ENCODE measurements at places on chromosomes 3 and 15.

DNA sequence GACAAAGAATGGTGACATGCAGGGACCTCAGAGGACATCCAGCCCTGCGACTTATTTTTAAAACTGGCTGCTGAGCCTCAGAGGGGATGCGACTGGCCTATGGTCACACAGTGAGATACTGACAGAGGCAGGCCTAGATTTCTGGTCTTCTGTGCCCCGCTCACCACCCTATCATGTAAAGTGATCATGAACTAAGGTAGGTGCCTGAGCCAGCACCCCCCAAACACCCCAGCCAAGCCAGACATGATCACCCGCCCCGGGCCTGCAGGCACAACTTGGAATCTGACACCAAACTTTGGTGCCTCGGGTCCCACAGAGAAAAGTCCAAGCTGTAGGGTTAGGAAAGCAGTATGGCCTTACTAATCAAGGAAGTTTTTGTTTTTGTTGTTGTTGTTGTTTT, 33.9 kb upstream of the HHATL start:
- DNase-seq: no peak

- DNase-seq: no peak
These were observed 13.2 kb downstream of the XXYLT1 start for GRCh38 chr3:195257454-195258448.

- DNase-seq: no peak
These were observed 691.5 kb upstream of the CCDC54 start for GRCh38 chr3:106685745-106686144.

GRCh38 chr3:133995264-133995663, 34.5 kb downstream of the SLCO2A1 start:
- no peak for DNase-seq

GRCh38 chr15:41894791-41895463, 1.1 kb upstream of the SPTBN5 start:
- DNase-seq: peak; percentile 83

- peak; percentile 66 for DNase-seq
These were observed 102.7 kb upstream of the AGBL1 start for GRCh38 chr15:85976986-85977385.

GRCh38 chr3:35141406-35141805, 497.9 kb upstream of the ARPP21 start:
- DNase-seq: no peak

- no peak for DNase-seq
These were observed 10.5 kb upstream of the HES1 start for GRCh38 chr3:194125442-194125841.

DNA sequence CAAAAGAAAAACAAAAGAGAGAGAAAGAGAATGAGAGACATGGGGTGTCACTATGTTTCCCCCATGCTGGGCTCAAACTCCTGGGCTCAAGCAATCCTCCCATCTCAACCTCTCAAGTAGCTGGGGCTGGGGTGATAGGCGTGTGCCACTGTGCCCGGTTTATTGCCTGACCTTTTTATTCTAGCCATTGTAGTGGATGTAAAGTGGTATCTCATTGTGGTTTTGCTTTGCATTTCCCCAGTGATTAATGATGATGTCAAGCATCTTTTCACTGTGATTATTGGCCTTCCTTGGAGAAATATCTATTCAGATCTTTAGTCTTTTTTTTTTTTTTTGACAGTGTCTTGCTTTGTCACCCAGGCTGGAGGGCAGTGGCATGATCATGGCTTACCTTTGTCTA, 37.7 kb upstream of the GK5 start:
- no peak for DNase-seq

DNA sequence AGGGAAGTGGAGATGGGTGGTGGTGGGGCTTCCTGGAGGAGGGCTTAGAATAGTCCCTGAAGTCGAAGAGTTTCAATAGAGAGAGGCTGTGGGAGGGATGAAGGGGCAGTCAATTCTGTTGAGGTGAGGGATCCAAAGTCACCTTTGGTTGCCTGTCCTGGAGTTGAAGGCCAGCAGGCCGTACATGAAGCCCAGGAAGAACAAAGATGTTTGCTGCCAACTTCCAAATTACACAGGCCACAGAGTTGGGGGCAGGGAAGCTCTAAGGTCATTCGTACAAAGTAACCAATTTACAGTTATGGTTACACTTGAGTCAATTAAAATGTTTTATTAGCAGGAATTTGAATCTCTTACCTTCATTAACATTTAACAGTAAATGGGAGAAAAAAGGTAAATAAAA, 77.9 kb downstream of the FOXB1 start:
- DNase-seq: no peak

DNA sequence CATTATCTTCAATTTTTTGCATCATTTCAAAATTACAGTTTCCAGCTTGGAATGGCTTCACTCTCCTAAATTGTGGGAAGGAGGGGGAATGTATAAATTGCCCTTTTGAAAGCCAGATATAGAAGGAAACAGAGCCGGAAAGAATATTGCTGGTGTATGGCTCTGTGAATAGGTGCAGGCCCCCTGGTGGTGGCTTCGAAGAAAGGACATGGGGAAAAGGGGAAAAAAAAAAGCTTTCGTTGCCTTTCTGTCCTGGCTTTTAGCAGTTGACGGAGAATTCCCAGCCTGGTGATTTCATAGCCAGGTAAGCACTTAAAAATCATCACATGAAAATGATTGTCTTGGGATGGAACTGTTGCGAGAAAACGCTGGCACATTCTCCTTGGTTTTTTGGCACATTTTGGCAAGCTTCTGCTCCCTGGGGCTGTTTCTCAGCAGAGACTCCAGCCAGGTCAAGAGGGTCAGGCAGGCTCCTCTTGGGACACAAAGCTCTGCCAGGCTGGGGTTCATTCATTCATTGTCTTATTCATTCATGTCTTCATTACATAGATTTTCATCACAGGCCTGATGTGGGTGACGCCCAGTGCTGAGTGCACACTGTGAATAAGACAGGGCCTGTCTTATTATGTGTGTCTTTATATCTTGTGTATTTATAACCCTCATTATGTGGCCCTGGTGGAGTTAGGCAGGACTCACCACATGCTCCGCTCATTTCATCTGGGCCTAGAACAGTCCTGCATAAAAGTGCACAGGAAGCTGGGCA, 300.0 kb upstream of the TPM1 start:
- peak; percentile 85 for DNase-seq

- DNase-seq: peak; percentile 50
These were observed 9.2 kb downstream of the FAM162A start for GRCh38 chr3:122392868-122393844.

DNA sequence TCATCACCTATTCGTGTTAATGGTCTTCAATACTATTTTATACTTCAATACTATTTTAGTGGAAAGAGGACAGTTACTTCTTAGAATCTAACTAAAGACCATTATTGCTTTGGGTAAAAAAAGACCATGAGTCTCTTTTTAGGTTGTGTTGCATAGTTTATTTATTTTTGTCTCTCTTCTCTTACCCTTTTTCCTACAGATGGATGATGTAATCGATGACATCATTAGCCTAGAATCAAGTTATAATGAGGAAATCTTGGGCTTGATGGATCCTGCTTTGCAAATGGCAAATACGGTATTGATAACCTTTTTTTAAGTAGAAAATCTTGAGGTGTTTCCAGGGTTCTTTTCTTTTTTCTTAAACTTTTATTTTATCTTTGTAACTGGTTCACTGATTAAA, 58.5 kb upstream of the SAMMSON start:
- DNase-seq: no peak

- DNase-seq: peak; percentile 61
These were observed 278.9 kb downstream of the KLF13 start for GRCh38 chr15:31605467-31605931.

DNA sequence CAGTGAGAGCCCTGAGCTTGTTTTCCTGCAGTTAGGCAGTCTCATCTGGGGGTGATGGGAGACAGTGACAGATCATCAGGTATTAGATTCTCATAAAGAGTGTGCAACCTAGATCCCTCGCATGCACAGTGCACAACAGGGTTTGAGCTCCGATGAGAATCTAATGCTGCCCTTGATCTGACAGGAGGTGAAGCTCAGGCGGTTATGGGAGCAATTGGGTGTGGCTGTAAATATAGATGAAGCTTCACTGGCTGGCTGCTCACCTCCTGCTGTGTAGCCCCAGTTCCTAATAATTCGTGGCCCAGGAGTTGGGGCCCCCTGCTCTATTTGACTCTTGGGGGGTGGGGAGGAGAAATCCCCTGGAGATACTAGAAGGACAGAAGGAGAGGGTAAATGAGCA, 309.4 kb upstream of the STT3B start:
- DNase-seq: no peak

DNA sequence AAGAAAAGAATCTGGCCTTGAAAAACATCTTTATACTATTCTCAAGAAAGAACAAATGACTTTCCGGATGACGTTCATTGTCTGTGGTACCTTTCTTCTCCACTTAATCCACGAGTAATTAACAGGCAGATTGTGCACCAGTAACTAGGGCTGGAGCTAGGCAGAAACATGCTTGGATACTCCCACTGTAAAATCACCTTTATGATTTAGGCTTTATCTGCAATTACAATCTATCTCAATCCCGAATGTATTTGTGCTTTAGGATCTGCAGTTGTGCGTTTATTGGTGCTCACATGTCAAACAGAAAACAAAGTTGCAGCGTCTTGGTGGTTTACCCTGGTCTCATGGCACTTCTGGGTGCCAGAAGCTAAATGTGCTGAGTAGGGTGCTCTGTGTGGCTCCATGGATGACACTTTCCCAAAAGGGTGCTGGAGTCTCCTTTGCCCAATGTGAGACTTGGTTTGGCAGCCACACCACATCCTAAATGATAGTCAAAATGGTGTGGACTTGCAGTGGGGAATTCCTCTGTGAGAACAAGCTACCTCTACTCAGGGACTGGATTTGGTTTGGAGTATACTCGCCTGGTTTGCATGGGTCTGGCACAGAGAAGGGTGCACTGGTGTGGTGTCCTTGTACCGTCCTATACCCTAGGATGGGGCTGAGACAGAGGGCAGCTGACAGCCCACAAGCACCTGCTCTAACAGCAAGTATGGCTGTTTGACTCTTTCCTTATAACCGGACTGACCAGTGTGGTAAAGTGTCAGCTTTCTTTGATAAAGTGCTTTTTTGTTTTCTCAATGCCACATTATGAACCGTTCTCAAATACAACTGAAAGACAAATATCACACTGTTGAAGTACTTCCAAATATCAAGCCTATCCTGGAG, 7.7 kb downstream of the SERP1 start:
- no peak for DNase-seq

- DNase-seq: no peak
These were observed 405.9 kb upstream of the ZNF385D start for GRCh38 chr3:22156868-22157267.

- no peak for DNase-seq
These were observed 514.3 kb downstream of the PDCD6IP start for GRCh38 chr3:34312684-34313083.

- no peak for DNase-seq
These were observed at the start of gene P2RY13 for GRCh38 chr3:151329363-151329762. P2RY13 (minus strand) TSS chr3:151329549; CDS start chr3:151329528, 21 bp downstream.

DNA sequence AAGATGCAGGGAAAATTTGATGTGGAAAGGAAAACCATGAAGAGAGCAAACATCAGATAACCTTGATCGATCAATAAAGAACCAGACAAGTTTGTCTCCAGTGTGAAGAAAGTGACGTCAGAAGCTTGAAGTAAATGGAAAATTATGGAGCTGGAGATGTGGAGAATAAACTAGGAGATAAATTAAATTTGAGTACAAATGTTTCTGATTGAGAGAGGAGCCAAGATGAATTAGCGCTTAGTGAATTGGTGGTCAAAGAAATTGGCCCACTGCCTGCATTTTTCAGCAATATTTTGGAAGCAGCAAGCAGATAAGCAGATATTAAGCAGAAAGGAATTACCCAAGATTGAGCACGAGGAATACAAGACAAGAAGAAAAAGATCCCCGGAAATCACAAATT, 567.3 kb upstream of the ZNF385D start:
- DNase-seq: no peak

DNA sequence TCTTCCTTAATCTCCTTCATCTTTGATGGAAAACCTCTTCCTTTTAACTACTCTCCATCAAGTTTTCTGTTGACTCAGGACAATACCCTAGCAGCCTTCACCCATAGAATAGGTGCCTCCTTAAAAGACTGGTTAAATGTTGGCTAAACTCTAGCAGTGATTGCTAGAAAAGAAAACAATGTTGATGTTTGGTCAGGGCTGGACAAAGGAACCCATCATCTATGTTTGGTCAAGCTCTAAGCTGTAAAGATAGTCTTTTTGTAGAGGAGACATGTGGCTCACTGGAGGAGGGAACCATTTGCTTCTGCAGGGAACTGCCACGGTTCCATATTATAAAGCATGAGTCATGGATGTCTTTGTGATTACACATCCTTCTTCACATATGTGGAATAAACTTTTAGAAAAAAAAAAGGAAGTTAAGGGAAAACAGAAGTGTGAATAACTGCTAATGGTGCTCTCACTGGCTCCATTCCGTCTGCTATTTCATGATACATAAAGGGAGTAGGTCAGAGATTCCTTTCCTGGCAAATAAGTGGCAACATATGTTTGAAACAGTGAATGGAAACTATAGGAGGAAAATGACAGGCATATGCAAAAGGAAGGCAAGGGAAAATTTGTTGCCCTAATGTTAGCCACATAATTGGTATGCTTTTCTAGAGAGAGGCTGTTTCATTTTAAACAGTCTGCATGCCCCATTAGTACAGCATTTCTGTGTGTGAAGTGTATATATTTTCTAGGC, 78.2 kb downstream of the CMSS1 start:
- peak; percentile 97 for DNase-seq

DNA sequence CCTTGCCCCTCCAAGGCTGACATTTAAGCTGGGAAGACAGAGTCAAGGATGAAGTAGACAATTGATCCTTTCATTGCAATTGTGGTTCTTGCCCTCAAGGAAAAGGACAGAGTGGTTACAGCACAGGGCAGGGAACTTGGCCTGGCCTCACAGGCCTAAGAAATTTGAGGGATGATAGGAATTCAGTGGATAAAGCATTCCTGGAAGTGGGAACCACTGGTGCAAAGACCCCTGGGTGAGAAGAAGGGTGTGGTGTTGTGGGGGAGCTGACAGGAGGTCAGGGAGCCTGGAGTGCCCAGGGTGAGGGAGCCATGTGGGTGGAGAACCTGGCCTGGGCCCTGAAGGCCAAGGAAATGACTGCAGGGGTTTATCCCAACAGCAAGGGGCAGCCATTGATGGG, 287.4 kb downstream of the UACA start:
- DNase-seq: peak; percentile 31

DNA sequence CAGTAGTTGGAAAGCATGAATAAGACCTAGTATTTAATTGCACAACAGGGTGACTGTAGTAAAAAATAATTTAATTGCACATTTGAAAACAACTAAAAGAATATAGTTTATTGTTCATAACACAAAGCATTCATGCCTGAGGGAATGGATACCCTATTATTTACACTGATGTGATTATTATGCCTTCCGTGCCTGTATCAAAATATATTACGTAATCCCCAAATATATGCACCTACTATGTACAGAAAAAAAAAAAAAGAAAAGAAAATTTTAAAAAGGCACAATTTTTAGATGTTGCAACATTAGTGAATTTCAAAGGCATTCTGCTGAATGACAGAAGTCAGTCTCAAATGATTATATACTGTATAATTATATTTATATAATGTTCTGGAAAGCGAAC, 647.2 kb upstream of the BCHE start:
- DNase-seq: no peak

- DNase-seq: no peak
These were observed 286.7 kb downstream of the ROBO2 start for GRCh38 chr3:77326586-77326985.

GRCh38 chr3:143081844-143082778, 37.5 kb upstream of the CHST2 start:
- DNase-seq: no peak

Measured in fibroblast of skin of back (primary cell).